Activated CD8-positive, alpha-beta T cell treated with anti-CD3 and anti-CD28 coated beads, Interleukin-2, amount 10 ng/mL, durations not matched to agents 7 days and 5 days (primary cell): ENCODE measurements at places on chromosomes 12 and 14. TPM values are rescaled to one million over a fixed set of nuclear protein-coding genes. Genes with fewer than 3 reads are reported as not detected.

The DYNC1H1 gene
- total RNA-seq: 274 TPM

The TAS2R30 gene
- 3.2 TPM for total RNA-seq

The FBLN5 gene
- 1.6 TPM for total RNA-seq

The EFS gene
- total RNA-seq: not detected

The TDRD9 gene
- total RNA-seq: 2.7 TPM

The ARHGEF25 gene
- total RNA-seq: 0.37 TPM

The KRT75 gene
- not detected for total RNA-seq

The C12orf50 gene
- 0.11 TPM for total RNA-seq

The FOXN4 gene
- total RNA-seq: not detected

The PLCZ1 gene
- total RNA-seq: not detected

The TAS2R9 gene
- total RNA-seq: not detected

DNA sequence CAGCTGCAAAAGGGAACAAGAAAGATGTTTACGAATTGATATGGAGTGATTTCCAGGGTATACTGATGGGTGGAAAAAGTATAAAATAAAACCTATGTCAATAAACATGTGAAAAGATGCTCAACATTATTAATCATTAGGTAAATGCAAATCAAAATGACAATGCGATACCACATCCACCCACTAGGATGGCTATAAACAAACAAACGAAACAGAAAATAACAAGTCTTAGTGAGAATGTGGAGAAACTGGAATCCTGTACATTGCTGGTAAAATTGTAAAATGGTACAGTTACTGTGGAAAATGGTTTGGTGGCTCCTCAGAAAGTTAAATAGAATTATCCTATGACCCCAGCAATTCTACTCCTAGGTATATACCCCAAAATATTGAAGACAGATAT lies 9.5 kb upstream of the BEST3 start:
- no peak for DNase-seq

- DNase-seq: peak; percentile 25
Observed at GRCh38 chr14:96698960-96699539, 98.1 kb upstream of the VRK1 start.

- DNase-seq: no peak
Observed at GRCh38 chr12:112217647-112218046, 92.3 kb downstream of the TRAFD1 start.

DNA sequence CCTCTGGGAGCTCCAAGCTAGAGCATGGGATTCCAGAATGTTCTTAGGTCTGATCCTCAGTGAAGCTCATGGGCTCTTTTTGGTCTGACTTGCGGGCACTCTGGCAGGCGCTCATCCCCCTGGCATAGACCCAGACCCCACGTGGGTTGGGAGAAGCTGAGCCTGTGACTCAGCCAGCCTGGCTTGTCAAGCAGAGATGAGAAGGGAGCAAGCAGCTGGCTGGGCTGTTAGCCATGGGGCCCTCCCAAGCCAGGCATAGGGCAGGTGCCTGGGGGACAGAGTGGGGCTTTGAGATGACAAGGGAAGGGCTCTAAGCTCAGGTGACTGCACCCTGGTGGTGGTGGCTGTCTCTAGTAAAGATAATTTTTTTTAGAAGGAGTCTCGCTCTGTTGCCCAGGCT lies 80.3 kb upstream of the NOS1 start:
- no peak for DNase-seq

- DNase-seq: no peak
Observed at GRCh38 chr14:74648601-74649000, 36.6 kb upstream of the LTBP2 start.

DNA sequence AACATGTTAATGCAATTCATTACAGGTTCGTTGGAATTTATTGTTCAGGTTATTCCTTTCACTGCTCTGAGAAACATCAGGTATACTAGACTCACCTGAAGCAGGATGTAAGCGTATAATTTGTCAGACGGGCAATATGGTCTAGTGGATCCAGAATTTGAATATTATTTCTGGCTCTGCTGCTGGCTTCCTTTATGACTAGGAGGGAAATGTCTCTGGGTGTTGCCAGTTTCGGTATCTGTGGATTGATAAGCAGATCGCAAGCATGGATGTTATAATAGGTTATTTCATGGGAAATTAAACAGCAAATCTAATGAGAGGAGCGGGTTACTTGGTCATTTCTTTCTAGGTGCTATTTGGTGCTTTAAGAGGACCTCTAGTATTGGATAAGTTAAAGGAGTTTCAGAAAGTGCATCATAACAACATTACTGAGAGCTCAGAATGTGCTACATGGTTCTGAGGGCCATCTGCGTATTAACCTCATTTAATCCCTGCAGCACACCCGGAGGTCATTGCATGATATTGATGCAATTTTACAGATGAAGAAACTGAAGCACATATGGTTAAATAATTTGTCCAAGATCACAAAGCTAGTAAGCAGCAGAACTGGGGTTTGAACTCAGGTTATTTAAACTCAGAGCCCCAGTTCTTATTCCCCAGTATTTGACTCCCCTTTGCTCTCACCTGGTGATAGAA lies 47.3 kb upstream of the BCAT1 start:
- no peak for DNase-seq

DNA sequence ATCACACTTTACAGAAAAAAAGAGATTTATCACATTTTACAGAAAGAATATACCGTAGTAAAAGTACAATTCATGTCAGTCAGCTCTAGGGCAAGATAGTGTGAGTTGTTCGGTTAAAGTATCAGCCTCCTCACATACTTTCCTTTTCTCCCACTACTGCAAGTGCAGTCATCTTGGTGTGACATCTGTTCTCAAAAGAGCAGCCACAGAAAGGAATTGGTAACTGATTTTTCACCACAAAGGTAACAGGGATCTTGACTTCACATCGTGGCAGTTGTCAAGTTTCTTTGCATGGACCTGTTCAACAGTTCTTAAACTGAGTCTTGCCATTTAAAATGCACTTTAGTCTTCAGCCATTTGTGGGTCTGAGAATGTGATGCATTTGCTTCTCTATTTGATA lies 5.0 kb upstream of the E2F7 start:
- DNase-seq: no peak

DNA sequence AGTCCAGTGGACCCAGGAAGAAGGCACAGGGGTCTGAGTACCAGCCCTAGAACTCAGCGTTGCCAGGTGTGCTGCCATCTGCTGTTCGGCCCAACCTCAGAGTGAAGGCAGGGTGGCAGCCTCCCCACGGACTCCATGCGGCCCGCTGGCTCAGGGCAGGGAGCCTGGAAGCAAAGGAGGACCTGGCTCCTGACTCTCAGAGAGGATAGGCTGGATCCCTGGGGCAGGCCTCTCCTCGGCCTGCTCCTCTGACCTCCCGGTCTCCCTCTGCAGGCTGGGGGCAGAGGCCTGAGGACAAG lies 10.1 kb downstream of the MCRS1 start:
- DNase-seq: no peak

DNA sequence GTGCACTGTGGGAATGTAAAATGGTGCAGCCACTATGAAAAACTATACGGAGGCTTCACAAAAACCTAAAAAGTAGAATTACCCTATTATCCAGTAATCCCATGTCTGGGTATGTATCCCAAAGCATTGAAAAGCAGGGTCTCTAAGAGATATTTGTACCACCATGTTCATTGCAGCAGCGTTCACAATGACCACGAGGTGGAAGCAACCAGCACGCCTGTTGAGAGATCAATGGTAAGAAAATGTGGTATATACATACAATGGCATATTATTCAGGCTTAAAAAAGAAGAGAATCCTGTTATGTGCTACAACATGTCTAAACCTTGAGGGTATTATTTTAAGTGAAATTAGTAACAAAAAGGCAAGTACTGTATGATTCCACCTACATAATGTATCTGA lies 910 bp upstream of the NOPCHAP1 start:
- no peak for DNase-seq

DNA sequence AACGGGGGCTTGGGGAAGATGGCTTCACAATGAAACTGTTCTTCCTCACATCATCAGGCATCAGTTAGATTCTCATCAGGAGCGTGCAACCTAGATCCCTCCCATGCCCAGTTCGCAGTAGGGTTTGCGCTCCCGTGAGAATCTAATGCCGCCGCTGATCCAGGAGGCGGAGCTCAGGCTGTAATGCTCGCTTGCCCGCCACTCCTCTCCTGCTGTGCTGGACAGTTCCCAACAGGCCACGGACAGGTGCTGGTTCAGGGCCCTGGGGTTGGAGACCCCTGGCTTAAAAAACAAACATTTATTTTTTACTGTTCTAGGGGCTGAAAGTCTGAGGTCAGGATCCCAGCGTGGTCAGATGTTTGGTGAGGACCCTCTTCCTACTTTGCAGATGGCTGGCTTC lies 180.5 kb downstream of the FBXL14 start:
- no peak for DNase-seq

DNA sequence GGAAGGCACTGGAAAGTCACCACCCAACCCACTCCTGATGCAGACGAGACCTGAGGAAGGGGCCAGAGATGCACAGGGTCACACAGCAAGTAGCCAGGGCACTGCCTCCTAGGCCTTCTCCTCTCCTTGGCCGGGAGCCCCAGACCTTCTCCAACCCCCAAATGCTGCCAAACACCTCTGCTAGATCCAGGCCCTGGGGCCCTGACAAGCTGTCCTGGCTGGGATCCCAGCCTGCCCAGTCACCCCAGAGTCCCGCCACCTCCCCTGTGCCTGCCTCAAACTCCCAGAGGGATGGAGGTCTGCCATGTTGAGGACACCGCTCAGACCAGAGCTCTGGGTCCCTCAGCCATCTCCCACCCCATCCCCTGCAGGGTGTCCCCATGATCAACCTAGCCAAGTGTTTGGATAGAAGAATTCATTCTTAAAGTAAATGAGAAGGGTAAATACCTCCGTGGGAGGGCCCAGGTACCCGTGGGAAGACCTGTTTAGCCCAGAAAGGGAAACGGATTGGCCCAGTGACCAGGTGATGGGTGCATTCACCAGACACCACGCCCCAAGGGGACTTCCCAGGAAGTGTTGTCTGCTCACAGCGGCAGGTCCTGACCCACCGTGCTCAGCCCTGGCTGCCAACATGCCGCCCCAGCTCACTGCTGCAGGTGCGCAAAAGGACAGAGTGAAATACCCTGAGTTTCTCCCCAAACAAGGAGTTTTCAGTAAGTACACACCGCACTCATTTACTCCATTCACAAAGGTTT lies 4.6 kb upstream of the DIO3 start:
- no peak for DNase-seq

GRCh38 chr12:19209661-19210060 lies 80.1 kb downstream of the PLEKHA5 start:
- DNase-seq: no peak

GRCh38 chr14:77883131-77883846 lies 83.4 kb downstream of the ADCK1 start:
- DNase-seq: no peak

- no peak for DNase-seq
Observed at GRCh38 chr14:55979096-55979495, 139.1 kb upstream of the PELI2 start.

DNA sequence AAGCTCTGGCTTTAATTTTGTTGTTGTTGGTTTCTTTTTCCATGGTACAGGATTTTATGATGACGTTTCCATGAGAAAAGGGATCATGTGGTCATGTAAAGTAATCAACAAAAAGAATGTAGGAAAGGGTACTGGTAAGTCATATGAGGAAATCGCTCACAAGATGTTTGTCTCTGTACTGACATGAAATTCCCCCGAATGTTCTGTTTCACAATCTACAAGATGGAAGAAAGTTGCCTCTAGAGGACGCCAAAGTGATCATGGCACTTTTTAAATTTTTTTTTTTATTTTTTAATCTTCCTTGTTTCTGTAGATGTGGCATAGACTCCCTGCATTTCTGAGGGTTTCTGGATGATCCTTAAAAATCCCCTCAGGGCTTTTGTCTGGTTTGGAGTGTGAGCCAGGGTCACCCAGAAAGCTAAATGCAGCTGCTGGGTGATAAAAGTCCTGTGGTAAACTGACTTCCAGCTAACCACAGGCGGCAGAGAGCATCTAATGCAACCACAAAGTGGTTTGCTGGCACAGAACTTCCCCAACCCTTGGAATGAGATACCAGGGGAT lies 393.5 kb downstream of the CCDC91 start:
- no peak for DNase-seq

DNA sequence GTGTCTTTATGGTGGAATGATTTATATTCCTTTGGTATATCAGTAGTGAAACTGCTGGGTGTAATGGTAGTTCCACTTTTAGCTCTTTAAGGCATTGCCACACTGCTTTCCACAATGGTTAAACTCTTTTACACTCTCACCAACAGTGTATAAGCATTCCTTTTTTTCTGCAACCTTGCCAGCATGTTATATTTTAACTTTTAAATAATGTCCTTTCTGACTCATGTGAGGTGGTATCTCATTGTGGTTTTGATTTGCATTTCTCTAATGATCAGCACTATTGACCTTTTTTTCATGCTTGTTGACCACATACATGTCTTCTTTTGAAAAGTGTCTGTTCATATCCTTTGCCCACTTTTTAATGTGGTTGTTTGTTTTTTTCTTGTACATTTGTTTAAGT lies 142.5 kb downstream of the MSRB3 start:
- DNase-seq: no peak

GRCh38 chr14:26174395-26174794 lies 423.4 kb downstream of the NOVA1 start:
- DNase-seq: no peak

DNA sequence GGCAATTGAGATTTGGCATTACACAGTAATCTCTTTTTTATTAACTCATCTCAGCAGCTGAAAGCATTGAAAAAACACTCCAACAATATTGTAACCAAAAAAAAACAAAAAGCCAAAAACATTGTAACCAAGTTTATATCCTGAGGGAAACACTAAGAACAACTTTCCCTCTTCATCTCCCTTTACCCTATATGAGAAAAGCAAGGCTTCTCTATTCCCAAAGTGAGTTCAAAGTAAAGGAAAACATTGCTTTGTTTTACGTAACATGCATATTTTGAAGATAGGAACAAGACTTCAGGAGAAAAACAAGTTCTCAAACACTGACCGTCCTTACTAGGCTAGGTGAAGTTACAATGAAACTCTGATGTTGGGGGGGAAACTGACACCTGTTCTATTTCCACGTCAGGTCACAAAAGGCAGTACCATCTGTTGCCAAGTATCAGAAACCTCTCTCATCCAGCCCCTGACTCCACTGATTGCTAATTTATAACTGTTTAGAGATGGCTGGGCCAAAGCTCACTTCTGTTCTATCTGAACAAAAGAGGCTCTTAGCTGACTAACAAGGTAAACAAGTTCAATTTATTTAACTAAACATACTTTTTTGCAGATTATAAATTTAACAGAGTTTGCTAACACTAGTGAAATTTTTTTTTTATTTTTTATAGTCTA lies 67.9 kb upstream of the PLXNC1 start:
- DNase-seq: no peak

- DNase-seq: no peak
Observed at GRCh38 chr14:70779667-70780066, 29.6 kb downstream of the MAP3K9 start.

DNA sequence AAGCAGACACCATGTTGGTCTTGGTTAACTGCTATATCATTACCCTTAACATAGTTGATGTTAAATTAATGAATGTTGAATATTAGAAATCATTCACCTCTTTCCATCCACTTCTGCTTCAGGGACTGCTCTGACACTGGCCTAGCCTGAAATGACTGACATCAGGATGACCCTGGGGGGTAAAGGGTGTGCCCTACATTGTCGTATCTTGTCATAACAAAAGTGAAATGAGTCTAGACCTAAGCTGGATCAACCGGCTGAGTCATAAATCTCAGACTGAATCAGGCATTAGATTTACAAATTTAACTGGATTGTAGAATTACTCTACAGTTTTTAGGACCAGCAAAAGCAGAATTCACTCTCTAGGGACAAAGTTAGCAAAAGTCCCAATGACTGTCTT lies 35.3 kb downstream of the KICS2 start:
- DNase-seq: no peak
